GM12865 (cell line): ENCODE measurements at places on chromosomes 13 and 19.

DNA sequence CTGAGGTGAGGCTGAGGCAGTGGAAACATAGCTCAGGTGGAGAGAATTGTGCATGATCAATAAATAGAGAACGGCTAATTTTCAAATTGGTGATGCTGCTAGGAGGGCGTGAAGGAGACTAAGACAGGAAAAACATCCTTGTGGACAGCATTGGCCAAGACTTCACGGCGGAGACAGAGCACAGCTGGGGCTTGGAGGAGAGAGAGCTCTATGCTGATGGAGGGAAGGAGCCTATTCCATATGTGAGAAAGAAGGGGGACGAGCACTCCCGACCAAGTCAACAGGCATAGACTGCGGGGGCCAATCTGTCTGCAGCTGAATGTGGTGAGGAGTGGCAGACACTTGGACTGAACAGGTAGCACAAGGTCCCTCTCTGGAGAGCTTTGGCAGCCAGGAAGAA, 14.8 kb upstream of the SPATA13 start:
- DNase-seq: no peak

- no peak for DNase-seq
Measured at GRCh38 chr19:18204394-18205199, 755 bp upstream of the RAB3A start.

- no peak for DNase-seq
Measured at GRCh38 chr13:94480672-94481145, 1.2 kb upstream of the DCT start.

DNA sequence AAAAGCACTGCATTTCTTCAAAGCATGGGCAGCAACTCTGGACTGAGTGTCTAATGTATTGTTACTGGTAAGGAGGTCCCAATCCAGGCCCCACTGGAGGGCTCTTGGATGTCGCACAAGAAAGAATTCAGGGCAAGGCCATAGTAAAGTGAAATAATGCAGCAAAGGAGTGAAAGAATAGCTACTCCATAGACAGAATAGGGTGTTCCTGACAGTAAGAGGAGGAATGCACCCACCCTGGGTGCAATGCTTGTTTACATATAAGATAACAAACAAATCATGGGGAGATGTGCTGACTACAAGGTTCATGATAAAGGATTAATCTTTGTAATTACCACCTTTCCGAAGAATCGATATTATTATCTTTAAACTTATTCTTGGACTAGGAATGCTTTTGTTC, 58.8 kb upstream of the ABCC4 start:
- no peak for DNase-seq

- no peak for DNase-seq
Measured at GRCh38 chr19:17138937-17139598, 63.5 kb downstream of the MYO9B start.

- no peak for DNase-seq
Measured at GRCh38 chr19:6032381-6032780, 54.4 kb upstream of the RANBP3 start.

DNA sequence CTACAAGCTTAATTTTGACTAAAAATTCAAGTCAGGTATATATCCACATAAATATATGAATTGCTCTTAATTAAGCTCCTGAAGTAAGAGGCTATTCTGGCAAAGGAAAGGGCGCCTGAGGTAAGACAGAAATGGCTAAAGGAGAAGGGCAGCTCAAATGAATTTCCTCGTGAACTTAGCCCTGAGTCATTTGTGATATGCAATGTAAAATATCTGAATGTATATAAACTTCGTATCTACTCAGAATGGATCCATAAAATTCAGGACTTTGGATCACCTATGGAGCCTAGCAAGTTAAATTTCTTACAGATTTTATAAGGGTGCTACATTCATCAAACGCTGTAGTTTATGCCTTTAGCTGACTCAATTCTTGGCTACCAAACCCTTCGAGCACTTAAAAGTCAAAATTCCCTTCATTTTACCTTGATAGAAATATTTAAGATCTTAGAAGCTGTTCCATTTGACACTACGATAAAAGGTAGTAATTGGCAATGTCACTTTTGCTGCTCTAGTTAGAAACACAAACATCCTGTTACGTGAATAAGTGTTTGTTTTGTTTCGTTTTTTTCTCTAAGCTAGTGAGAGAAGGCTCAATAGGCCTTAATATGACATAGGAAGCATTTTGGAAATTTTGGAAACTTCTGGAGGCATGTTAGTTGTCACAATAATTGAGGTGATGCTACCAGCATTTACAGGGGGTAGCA, 69.2 kb downstream of the DIAPH3 start:
- DNase-seq: no peak

GRCh38 chr13:72849571-72849970, 67.6 kb downstream of the PIBF1 start:
- DNase-seq: no peak
